ENCODE measurements at places on chromosomes 1 and 21. TPM values are rescaled to one million over a fixed set of nuclear protein-coding genes. Genes with fewer than 3 reads are reported as not detected.

The TCEA3 gene
- total RNA-seq: 1.8 TPM

The ALG14 gene
- 1.3 TPM for total RNA-seq

The ERRFI1 gene
- total RNA-seq: 148 TPM

The OR2G6 gene
- total RNA-seq: not detected

The CFAP107 gene
- total RNA-seq: not detected

The LMNA gene
- 836 TPM for total RNA-seq

The OR2T11 gene
- total RNA-seq: not detected

The CD48 gene
- total RNA-seq: not detected

The TENT5C gene
- 0.15 TPM for total RNA-seq

The ALPL gene
- not detected for total RNA-seq

The CFAP57 gene
- total RNA-seq: 0.86 TPM

The PLEKHA6 gene
- 3.1 TPM for total RNA-seq

The TNFRSF18 gene
- total RNA-seq: not detected

The CDKN2C gene
- 1.6 TPM for total RNA-seq

The MANEAL gene
- 0.78 TPM for total RNA-seq

The CHI3L1 gene
- not detected for total RNA-seq

The LORICRIN gene
- total RNA-seq: not detected

The TMIGD3 gene
- total RNA-seq: not detected

The TFF2 gene
- total RNA-seq: not detected

The NCF2 gene
- total RNA-seq: 1.5 TPM

The NOL9 gene
- total RNA-seq: 12.3 TPM

The MCOLN2 gene
- total RNA-seq: 2.0 TPM

The CZIB gene
- 52.0 TPM for total RNA-seq

The KRTAP13-2 gene
- total RNA-seq: not detected

The MROH9 gene
- total RNA-seq: not detected

The ITGB2 gene
- 3.5 TPM for total RNA-seq

The KCNT2 gene
- not detected for total RNA-seq

The IQCC gene
- total RNA-seq: 4.3 TPM

The LRRC38 gene
- total RNA-seq: not detected

The NPL gene
- total RNA-seq: 1.8 TPM

The TMEM52 gene
- total RNA-seq: 0.70 TPM

The CR2 gene
- not detected for total RNA-seq

The SCMH1 gene
- 25.7 TPM for total RNA-seq

The KCNQ4 gene
- 0.08 TPM for total RNA-seq

The NCAM2 gene
- 0.04 TPM for total RNA-seq

The COL16A1 gene
- total RNA-seq: 140 TPM

The KCNK1 gene
- total RNA-seq: 9.4 TPM

The PTGFR gene
- total RNA-seq: 0.08 TPM

The MSH4 gene
- total RNA-seq: not detected

The FCRL1 gene
- not detected for total RNA-seq

The LAMC2 gene
- total RNA-seq: 1,739 TPM

The RXRG gene
- total RNA-seq: not detected

The ADAMTS4 gene
- total RNA-seq: 1.5 TPM

The PKP1 gene
- 68.9 TPM for total RNA-seq

The PYHIN1 gene
- total RNA-seq: not detected

The CELA3B gene
- not detected for total RNA-seq

The TCHHL1 gene
- total RNA-seq: 0.08 TPM

The CCDC17 gene
- 0.23 TPM for total RNA-seq

The RGS16 gene
- 0.23 TPM for total RNA-seq

The CLEC20A gene
- not detected for total RNA-seq

The SYT14 gene
- total RNA-seq: 0.94 TPM

The SPATA46 gene
- not detected for total RNA-seq
